Hematopoietic multipotent progenitor cell treated with erythropoietin and hydrocortisone succinate and interleukin-3 and kit ligand, for 4 days (in vitro differentiated cells): ENCODE measurements at places on chromosomes 3 and 15.

GRCh38 chr15:25690673-25691543 is 172.2 kb downstream of the ATP10A start:
- no peak for DNase-seq

DNA sequence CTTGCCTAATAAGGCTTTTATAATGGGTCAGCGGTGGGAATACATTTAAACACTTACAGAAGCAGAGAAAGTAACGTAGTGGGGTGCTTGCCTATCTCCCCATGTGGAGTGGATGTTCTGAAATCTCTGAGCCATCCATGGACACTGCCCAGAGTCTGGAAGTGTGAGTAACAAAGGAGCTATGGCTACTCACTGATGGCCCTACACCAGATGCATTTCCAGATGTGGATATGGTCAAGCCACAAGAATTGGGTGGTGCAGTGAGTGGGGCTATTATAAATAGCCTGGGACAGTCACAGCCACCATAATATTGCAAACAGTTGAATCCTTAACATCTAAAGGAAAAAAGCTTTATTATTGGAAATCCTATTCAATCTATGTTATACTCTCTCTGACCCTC is 96.6 kb downstream of the CGNL1 start:
- DNase-seq, result no peak

- no peak for DNase-seq
Observed at GRCh38 chr3:48945432-48945831, 26.8 kb downstream of the ARIH2 start.

DNA sequence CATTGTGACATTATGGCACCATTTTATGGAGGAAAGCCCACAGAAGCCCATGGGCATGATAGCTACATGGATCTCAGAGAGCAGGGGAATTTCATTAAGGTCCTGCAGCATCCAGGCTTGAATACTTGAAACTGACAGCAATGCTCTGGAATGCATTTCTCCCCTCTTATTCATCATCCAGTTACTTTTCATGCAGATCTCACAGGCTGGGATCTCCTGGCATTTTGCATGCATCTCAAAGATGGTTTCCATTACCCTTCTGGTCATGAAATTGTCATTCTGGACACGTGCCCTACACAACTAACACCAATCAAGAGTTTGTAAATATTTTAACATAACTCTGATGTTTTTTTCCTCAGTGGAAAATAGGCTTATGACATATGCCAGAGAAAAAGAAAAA is 32.4 kb downstream of the VGLL3 start:
- DNase-seq, result no peak

DNA sequence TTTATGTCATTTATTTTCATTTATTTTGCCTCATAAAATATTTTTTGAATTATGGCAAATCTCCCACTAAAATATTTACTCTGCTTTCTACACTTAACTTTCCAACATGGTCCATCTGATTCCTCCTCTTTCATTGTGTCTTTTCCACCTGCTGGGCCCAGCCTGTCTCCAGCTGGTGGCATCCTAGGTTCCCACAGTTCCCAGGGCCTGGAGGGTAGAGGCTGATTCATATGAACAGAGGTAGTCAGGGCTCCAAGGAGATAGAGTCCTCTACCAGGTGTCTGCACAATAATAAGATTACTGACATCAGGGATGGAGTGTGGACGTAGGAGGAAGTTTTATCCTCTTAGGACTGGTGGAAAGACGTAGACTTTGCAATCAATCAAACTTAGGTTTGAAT is 14.3 kb downstream of the ZBTB38 start:
- DNase-seq, result no peak

DNA sequence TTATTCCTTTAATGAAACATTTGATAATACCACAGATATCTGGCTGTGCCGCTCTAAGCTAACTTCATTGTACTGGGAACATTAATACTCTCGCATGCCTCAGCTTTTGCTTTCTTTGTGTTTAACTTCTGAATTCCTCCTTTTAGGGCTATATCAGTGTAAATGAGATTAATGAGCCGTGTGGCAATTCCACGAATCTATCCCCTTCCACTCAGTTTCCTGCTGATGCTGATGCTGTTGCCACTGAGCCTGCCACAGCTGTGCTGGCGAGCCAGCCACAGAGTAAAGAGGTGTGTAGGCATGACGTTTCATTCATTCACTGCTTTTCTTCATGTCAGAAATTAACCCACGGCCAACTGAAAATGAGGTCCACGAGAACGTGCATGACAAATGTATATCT is 30.0 kb upstream of the ABHD10 start:
- DNase-seq, result no peak

- peak; percentile 70 for DNase-seq
Observed at GRCh38 chr3:55180936-55181535, 253.2 kb upstream of the LRTM1 start.

- no peak for DNase-seq
Observed at GRCh38 chr15:99764522-99764921, 31.3 kb upstream of the LYSMD4 start.

DNA sequence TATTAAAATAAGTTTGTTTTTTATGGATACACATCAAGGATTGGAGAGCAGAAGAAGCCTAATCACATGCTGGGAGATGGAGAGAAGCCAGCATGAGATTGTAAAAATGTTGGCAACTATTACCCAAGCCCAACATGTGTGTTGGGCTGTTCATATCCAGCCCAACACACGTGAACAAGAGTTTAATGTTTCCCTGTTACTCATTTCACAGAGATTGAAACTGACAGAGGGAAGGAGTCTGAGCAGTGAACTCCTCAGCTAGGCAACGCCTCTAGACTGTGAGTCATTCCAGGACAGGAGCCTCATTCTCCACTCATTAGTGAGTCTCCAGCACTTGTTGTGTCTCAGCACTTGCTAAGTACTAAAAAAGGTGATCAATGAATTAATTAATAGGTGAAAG is 43.2 kb upstream of the CMSS1 start:
- DNase-seq, result no peak

DNA sequence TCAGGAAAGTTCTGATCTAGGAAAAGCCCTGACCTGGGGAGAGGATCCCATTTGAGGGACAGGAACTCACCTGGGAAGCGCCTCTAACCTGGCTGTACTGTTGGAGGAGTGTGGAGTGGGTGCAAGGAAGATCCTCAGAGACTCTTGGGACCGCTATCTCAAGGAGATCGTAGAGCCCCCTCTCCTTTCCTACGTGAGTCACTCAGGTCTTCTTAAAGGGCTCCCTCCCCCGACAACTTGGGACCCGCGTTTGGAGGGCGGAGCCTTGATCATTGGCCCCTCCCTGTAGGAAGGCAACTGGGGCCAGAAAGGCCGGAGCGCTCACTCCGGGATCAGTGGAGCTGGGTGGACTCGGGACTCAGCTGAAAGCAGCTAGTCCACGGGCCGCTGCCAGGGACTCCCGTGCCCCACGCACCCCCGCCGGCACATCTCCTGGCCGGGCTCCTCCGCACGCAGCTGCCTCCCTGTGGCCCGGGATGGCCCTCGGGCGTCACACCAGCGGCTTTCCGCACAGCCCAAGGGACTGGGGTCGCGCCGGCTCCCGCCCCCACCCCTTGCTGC is 520 bp downstream of the SLC26A6 start:
- peak; percentile 83 for DNase-seq

DNA sequence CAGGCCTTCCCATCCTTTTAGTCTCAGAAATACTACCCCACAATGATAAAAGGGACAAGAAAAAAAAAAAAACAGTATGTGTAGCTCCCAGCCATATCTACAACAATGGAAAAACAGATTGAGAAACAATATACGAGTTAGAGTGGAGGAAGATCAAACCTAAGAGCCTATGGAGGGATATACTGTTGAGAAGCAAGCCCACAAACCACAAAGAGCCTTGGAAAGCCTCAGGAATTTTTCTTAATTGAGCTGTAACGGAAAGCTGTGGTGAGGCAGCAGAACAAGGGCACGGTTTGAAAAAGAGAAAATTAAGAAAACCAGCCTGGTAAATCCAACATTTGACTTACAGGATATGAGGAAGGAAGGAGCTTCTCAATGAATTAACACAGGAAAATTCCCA is 21.4 kb downstream of the KPNA1 start:
- DNase-seq, result no peak

- DNase-seq, result no peak
Observed at GRCh38 chr15:70588613-70589012, 174.7 kb downstream of the UACA start.

- DNase-seq, result no peak
Observed at GRCh38 chr3:171801738-171802589, 8.3 kb downstream of the PLD1 start.

DNA sequence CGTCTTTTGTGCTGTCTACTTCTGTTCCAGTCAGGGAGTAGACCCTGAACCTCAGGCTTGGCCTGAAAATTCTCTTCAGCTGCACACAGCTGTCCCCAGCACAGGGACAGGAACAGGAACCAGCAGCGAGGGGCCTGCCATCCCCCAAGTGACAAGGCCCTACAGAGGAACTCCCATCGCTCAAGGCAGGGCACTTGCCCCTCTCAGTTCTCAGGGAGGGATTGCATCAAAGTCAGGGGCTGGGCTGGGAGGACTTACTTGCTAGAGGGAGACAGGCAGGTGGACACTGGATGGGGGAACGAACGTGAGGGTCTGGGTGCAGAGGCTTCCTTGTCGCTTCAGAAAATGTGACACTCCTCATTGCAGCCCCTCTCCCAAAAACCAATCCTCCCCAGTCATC is 163.6 kb downstream of the CHSY1 start:
- peak; percentile 63 for DNase-seq

DNA sequence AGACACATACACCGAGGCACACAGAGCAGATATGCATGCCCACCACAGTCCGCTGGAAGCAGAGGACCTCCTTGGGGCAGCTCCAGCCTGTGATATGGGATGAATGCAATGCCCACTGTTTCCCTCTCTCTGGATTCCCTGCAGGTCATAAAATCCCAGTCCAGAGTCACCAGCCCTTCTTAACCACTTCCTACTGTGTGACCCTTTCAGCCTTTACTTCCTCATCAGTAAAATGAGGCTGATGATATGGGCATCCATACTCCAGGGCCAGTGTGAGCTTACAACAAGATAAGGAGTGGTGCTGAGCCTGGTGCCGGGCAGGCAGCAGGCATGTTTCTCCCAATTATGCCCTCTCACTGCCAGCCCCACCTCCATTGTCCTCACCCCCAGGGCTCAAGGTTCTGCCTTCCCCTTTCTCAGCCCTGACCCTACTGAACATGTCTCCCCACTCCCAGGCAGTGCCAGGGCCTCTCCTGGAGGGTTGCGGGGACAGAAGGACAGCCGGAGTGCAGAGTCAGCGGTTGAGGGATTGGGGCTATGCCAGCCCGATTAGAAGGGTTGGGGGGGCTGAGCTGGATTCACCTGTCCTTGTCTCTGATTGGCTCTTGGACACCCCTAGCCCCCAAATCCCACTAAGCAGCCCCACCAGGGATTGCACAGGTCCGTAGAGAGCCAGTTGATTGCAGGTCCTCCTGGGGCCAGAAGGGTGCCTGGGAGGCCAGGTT is at the start of gene GNAT1:
Gene GNAT1 (plus strand): TSS at position 675 of the 725 bp plus-strand sequence. CDS start 116 bp downstream, outside the sequence.
- peak; percentile 53 for DNase-seq

DNA sequence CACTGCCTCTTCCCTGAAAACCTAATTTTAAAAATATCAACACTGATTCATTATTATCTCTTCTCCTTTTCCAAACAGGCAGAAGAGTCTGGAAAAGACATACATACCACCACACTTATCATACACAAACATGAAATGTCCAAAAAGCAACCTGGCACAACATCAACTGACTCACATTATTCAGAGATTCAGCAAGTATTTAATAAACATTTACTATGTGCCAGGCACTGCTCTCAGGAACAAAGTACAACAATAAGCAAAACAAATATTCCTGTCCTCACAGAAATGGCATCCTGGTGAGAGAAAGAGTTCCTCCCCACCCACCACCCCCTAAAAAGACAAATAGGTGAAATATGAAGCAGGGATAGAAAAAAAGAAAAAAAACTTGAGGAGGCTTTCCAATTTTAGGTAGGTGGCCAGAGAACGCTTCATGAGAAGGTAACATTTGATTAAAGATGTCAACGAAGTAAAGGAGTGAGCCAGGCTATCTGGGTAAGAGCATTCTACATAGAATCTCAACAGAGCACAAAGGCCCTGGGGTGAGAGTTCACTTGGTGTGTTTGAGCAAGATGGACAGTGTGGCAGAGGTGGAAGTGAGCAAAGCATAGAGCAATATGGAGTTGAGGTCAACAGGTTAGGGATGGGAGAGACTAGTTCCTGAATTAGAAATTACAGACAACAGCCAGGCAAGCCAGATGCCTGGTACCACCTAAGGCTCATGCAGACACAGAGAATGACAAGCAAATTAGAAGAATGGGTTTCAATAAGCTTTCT is 141.7 kb downstream of the OSBPL10 start:
- no peak for DNase-seq

- DNase-seq, result no peak
Observed at GRCh38 chr3:64185436-64185835, 39.8 kb downstream of the PRICKLE2 start.

GRCh38 chr3:134333522-134334181 is 40.6 kb downstream of the AMOTL2 start:
- no peak for DNase-seq

- peak; percentile 12 for DNase-seq
Observed at GRCh38 chr3:149753717-149754116, 1.4 kb upstream of the COMMD2 start.

GRCh38 chr3:71005702-71006321 is 577.7 kb downstream of the FOXP1 start:
- no peak for DNase-seq

GRCh38 chr15:66830358-66830757 is 128.3 kb downstream of the SMAD6 start:
- DNase-seq, result no peak

- peak; percentile 46 for DNase-seq
Observed at GRCh38 chr15:72116731-72117485, 1.0 kb downstream of the MYO9A start.

DNA sequence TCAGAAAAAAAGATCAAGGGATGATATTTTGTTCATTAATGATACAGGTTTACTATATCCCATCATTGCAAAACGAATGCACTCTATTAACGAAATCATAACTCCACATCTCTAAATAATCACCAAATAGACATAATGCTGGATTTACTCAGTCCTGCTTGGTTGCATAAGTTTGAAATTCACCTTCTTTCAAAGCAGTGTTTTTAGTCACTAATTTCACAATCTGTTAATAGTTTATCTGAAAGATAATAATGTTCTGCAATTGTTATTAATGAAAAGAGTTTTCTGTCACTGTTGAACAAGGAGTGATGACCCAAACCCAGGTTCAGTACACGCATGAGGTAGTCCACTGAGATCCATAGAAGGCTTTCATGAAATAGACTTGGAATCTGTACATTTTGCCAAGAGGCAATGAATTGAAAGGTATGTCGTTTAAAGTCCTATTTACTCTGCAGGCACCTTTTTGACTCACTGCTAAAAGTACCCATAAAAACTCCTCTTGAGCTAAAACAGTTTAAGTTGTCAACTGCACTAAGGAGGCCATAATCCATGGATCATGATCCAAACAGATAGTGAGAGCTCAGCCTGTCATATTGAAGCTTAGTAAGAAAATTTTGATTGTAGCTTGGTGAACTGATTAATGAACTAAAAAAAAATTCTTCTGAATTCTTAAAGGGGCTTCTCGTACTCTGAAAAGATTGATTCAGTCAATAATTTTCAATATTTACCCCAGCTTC is 75.6 kb upstream of the MBNL1 start:
- no peak for DNase-seq

- no peak for DNase-seq
Observed at GRCh38 chr3:128607710-128608048, 42.9 kb downstream of the RPN1 start.

GRCh38 chr15:100898152-100898490 is 18.5 kb downstream of the ALDH1A3 start:
- DNase-seq, result no peak
